ENCODE measurements at places on chromosomes 4 and X.

GRCh38 chr4:22739968-22740367 is 47.2 kb downstream of the GBA3 start:
- DNase-seq: no peak

- no peak for DNase-seq
Measured at GRCh38 chr4:55658657-55659056, 22.6 kb upstream of the NMU start.

DNA sequence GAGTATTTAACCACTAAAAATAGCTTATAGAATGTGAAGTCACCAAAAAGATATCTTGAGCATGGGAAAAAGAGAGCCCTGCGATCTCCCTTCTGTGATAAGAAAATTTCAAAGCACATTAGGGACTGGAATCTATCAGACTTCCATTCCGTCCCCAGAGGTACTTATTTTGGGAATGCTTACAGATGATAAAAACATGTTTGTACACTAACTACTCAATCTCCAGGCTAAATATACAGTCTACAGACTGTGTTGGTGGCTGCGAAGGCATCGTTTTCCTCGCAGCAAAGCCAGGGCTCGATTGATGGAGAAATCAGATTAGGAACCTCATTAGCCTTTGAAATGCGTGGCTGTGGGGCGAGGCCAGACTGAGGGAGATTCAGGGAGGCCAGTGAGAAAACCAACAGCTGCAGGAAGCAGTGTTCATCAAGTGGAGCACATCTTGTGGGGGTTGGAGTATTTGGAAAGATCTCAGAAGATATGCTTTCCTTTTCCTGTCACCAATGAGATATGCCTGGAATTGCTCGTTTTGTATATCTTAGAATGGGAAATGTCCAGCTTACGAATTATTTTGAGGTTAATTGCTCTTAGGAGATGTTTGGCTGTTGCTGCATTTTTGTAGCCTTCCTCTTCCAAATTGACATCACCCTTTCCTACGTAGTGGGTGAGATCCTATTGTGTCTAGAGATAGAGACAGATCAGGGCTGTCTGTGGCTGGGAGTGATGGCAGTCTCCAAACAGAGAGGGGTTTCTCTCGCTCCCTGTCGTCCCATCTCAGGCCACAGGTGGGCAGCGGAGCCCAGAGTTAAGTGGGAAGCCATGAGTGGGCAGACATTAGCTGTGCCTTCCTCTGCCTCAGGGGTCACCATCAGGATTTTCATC is 224.9 kb upstream of the FAT1 start:
- DNase-seq: no peak

DNA sequence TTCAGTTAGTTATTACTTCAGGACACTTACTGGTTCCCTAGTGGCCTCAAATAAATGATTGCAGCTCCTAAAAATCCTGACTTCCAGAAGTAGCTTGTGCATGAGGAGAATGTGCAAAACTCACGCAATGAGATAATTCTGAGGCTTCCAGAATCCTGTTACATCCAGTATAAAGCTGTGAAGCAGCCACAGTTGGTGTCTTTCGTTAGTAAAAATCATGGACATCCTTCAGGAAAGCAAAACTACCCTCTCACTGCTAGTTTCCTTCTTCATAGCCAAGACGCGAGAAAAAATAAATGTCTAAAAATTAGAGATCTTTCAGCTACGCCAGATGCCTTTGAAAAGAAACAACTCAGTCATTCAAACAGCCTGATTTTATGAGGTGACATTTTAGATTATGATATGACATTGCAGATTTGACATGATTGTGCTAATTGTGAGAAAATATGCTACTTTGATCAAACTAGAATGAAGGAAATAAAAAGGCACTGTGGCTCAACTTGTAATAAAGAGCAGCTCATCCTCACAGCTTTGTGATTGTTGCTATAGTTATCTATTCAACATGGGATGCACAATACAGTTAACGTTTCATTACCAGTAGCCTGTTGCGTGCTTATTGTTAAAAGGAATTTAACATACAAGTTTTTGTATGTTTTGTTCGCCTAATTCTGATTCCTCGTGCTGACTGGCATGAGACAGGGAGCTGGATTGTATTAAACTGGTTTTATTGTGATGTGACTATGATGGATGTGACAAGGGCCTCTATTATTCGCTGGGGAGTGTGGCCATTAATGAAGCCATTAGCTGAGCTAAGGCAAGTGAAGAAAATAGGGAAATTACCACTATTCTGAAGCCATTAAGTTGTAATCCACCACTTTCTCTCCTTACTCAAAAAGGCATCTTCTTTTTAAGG is 40.5 kb downstream of the AFF2 start:
- DNase-seq: no peak

DNA sequence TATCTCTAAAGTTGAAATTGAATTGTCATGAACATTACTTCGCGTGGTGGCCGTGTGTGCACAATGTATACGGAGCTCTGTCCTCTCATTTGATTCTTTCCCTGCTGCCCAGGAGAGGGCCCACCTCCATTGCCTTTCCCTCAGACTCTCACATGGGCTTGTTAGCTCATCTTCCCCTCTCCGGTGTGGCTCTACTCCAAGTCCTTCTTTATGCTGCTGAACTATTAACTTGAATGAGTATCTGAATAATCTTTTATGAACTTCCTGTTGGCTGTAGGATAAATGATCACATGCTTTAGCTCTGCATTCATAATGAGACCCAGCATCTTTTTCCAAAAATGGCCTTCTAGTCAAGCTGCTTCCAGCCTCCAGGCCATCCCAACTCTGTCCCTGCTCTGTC is 68.8 kb upstream of the CLNK start:
- no peak for DNase-seq

All from GM10248 (cell line).